ENCODE measurements at places on chromosomes 7 and 10.

DNA sequence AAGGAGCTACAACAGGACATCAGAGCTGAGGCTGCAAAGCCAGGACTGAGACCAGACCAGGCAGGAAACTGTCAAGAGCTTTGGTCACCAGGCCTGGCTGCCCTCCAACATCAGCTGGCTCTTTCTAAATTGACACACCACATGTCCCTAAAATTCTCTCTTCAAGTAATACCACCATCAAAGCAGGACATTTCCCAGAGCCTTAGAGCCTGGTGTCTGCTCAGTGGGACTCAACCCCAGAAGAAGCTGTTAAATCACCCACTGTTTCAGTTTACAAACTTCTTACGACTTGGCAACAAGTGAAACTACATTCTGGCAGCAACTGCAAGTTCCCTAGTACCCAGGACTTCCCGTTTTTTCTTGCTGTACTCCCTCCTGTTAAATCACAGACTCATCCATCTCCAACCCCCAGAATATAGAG, 3.8 kb upstream of the IL6 start:
- peaks cover 64% of the 10 kb centered on the region for H3K4me1 ChIP-seq
- H3K27me3 ChIP-seq, result no peaks in the 10 kb centered on the region
- H3K36me3 ChIP-seq, result no peaks in the 10 kb centered on the region
- H3K27ac ChIP-seq, result no peak overlapping the region
- H3K4me3 ChIP-seq, result peak overlapping the region; percentile 36
- DNase-seq, result peak; percentile 25

DNA sequence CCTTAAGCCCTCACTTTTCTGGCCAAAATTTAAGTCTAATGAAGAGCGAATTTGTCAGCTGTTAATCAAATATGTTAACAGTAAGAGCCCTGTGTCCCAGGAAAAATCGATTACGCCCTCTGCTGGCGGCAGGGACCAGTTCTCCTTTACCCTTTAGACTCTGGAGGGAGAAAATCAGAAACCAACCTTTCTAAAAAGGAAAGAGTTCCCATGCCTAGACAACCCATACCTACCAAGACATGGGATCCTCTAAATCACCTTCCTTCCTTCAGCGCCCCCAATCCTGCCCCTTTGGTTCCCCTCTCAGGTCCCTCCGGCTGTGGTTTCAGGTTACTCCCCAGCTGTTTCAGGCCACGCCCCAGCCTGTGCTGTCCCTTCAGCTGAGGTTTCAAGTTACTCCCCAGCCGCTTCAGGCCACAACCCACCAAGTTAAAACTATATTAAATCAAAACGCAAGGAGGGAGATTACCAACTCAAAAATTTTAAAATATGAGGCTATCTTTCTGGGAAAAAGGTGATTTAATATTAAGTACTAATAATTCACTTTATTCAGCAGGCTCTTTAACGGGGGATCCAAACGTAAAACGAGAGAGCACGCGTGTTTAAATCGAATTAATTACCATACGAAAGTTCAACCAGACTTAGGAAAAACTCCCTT, 1.4 kb upstream of the AKR1B15 start:
- H3K4me1 ChIP-seq, result no peaks in the 10 kb centered on the region
- H3K27me3 ChIP-seq, result no peaks in the 10 kb centered on the region
- no peak overlapping the region for H3K27ac ChIP-seq
- no peak for DNase-seq
- peak overlapping the region; percentile 68 for H3K4me3 ChIP-seq

- peaks cover 9% of the 10 kb centered on the region for H3K36me3 ChIP-seq
- no peaks in the 10 kb centered on the region for H3K27me3 ChIP-seq
- DNase-seq, result no peak
- H3K4me1 ChIP-seq, result peaks cover 42% of the 10 kb centered on the region
- peak overlapping the region; percentile 94 for H3K4me3 ChIP-seq
Measured at GRCh38 chr10:5888351-5888750, 1.3 kb downstream of the ANKRD16 start.

- no peak for DNase-seq
Measured at GRCh38 chr10:62002753-62003152, 101.3 kb downstream of the ARID5B start.

- H3K27me3 ChIP-seq, result no peaks in the 10 kb centered on the region
- DNase-seq, result no peak
- no peak overlapping the region for H3K4me3 ChIP-seq
- H3K36me3 ChIP-seq, result no peaks in the 10 kb centered on the region
- H3K27ac ChIP-seq, result no peak overlapping the region
Measured at GRCh38 chr7:131721660-131722059, 165.2 kb upstream of the PODXL start.

DNA sequence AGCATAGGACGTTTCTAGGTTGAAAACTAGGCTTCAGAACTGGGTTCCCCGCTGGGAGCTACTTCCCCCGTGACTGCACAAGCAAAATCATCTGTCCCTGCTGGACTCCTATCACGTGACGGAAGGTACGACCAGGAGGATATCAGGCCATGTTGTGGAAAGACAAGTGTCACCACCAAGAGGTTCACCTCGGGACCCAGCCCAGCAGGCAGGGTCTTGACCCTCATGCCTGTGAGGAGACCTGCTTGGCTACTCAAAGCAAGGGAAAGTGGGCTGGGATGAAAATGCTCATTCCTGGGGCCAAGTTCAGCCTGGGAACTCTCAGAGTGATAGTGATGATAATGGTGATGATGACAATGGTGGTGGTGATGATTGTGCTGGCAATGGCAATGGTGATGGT, 32.3 kb upstream of the DPYSL4 start:
- no peak overlapping the region for H3K4me3 ChIP-seq
- no peaks in the 10 kb centered on the region for H3K27me3 ChIP-seq
- no peak for DNase-seq

DNA sequence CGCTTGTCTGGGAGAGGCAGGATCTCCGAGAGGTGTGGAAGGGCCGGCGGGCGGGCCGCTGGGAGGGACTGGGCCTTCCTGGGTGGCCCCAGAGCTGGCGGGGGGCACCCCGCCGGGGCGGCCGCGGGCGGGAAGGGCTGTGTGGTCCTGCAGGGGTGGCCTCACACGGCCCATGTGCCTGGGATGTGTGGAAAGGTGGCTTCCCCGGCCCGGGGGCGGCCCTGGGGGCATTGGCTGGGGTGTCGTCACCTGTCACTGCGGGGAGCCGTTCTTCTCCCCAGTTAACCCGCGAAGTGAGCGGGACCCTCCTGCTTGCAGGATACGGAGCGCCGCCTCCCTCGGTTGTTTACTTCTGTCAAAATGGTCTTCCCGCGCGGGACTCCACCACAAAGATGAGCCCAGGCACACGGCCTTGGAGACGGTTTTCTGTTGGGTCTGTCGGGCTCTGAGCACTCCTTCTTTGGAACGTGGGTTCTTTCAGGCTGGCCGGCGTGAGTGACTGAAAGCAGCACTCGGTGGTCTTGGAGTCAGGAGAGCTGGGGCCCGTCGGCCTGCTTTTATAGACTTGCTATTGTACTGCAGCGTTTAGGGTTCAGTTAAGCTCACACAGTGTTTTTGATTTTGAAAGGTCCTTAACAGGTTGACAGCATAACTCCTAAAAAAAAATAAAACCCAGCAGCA, 700 bp downstream of the SMC3 start:
- peak; percentile 2 for DNase-seq
- H3K27me3 ChIP-seq, result no peaks in the 10 kb centered on the region
- H3K27ac ChIP-seq, result peak overlapping the region; percentile 87

GRCh38 chr7:69674701-69675182, 76.5 kb downstream of the AUTS2 start:
- H3K36me3 ChIP-seq, result no peaks in the 10 kb centered on the region
- peaks cover 8% of the 10 kb centered on the region for H3K4me1 ChIP-seq

- H3K4me1 ChIP-seq, result peaks cover 15% of the 10 kb centered on the region
- H3K27me3 ChIP-seq, result no peaks in the 10 kb centered on the region
- DNase-seq, result no peak
- no peak overlapping the region for H3K27ac ChIP-seq
- no peak overlapping the region for H3K4me3 ChIP-seq
Measured at GRCh38 chr7:2794836-2795636, 49.1 kb downstream of the GNA12 start.

GRCh38 chr7:95908499-95908898, 136.1 kb downstream of the DYNC1I1 start:
- H3K27ac ChIP-seq, result no peak overlapping the region
- H3K4me3 ChIP-seq, result no peak overlapping the region
- DNase-seq, result no peak
- peaks cover 3% of the 10 kb centered on the region for H3K36me3 ChIP-seq

GRCh38 chr10:93601146-93601773, at the start of gene RBP4:
RBP4 (minus strand) TSS chr10:93601235; CDS start chr10:93601028, 207 bp downstream.
- no peak within 1 kb of the TSS for H3K27ac ChIP-seq
- H3K4me3 ChIP-seq, result peak within 1 kb of the TSS; percentile 70
- no peaks in the 10 kb centered on the region for H3K27me3 ChIP-seq
- peaks cover 6% of the 10 kb centered on the region for H3K4me1 ChIP-seq

- DNase-seq, result no peak
- no peaks in the 10 kb centered on the region for H3K4me1 ChIP-seq
- H3K27me3 ChIP-seq, result no peaks in the 10 kb centered on the region
- no peak overlapping the region for H3K27ac ChIP-seq
- H3K36me3 ChIP-seq, result no peaks in the 10 kb centered on the region
- no peak overlapping the region for H3K4me3 ChIP-seq
Measured at GRCh38 chr10:47453141-47454007, 30.5 kb downstream of the ANXA8 start.
